Stimulated activated CD4-positive, alpha-beta T cell treated with anti-CD3 and anti-CD28 coated beads, Interleukin-15, amount 100 ng/mL, for 24 hours (primary cell): ENCODE measurements at places on chromosomes 3 and 15.
A peak's percentile ranks its signal among the peaks of the same experiment; 100 is the strongest.

GRCh38 chr3:54915976-54916375 lies 11.9 kb downstream of the LRTM1 start:
- DNase-seq, result no peak

- no peak for DNase-seq
These were observed 6.1 kb downstream of the GRAMD1C start for GRCh38 chr3:113844622-113845222.

GRCh38 chr3:46934498-46935167 lies 41.9 kb downstream of the CCDC12 start:
- DNase-seq, result no peak

- no peak for DNase-seq
These were observed 113.1 kb downstream of the NUP210 start for GRCh38 chr3:13307041-13307440.

GRCh38 chr3:170560717-170561382 lies 25.0 kb downstream of the SLC7A14 start:
- DNase-seq, result no peak

DNA sequence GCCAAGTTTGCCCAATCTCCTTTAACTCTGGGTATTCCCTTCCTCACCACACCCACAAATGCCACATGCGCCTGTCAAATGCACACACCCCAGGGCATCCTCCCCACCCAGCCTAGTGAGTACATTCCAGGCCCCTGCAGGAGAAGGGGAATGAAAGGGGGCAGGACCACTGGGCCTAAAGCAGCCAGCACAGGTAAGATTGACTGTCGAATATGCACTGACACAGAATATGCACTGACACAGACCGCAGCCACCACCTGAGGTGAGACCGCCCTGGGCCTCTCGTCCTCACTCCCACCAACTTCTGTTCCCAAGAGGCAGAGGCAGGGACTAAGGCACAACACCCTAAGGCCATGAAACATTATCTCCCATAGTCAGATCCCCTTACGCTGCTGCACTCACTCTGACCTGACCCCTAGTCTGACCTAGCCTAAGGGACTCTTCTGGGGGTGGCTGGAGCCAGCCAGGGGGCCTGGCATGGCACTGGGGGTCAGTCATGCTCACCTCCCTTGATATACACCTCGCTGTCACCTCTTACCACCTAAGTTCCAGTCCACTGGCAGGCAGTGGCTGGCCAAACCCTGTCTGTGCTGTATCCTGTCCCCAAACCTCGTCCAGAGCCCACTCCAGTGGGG lies 10.8 kb downstream of the AP3B2 start:
- DNase-seq, result no peak

- DNase-seq, result peak; percentile 55
These were observed 453 bp downstream of the ZDHHC23 start for GRCh38 chr3:113948015-113948917.

DNA sequence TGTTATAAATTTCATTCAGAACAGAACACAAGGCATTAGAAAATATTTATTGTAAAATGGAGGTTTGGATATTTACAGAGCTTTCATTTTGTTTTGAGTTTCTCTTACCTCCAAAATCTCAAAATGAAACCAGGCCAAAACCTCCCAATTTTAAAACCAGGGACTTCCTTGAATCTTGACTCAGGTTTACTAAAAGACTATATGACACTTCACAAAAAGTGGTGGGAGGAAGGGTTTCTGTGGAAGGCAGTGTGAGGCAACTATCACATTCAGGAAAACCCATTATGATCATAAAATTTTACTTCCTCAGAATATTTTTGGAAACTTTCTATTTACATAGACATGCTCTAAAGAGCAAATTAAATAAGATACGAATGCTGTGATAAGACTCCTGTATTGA lies 205.8 kb upstream of the EOMES start:
- DNase-seq, result peak; percentile 7

DNA sequence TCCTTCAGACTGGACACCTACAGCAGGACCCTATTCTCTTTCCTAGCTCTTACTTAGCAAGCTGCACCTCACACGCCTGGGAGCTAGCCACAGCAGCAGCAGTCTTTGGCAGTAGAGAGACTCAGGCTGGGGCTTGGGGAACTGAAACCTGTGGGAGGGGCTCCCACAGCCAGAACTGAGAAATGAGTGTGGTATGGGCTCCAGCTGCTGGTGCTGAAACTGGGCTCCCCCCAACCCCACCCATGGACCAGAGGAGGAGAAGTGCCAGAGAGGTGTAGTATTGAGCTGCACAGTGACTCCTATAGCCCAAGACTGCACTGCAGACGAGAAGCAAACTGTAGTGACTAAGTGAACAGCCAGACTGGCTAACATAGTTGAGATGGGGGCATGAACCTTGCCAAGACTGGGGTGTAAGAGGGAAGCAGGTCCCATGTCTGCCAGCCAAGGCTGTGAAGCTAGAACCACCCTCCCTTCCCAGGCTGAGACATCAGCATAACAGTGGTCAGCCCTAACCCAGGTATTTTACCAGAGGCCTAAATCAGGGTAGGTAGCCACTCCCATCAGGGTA lies 62.5 kb downstream of the MYO5A start:
- DNase-seq, result peak; percentile 74

GRCh38 chr3:163476179-163476578 lies 1602.1 kb downstream of the SI start:
- no peak for DNase-seq

GRCh38 chr3:129238945-129239705 lies 10.3 kb upstream of the COPG1 start:
- peak; percentile 37 for DNase-seq

DNA sequence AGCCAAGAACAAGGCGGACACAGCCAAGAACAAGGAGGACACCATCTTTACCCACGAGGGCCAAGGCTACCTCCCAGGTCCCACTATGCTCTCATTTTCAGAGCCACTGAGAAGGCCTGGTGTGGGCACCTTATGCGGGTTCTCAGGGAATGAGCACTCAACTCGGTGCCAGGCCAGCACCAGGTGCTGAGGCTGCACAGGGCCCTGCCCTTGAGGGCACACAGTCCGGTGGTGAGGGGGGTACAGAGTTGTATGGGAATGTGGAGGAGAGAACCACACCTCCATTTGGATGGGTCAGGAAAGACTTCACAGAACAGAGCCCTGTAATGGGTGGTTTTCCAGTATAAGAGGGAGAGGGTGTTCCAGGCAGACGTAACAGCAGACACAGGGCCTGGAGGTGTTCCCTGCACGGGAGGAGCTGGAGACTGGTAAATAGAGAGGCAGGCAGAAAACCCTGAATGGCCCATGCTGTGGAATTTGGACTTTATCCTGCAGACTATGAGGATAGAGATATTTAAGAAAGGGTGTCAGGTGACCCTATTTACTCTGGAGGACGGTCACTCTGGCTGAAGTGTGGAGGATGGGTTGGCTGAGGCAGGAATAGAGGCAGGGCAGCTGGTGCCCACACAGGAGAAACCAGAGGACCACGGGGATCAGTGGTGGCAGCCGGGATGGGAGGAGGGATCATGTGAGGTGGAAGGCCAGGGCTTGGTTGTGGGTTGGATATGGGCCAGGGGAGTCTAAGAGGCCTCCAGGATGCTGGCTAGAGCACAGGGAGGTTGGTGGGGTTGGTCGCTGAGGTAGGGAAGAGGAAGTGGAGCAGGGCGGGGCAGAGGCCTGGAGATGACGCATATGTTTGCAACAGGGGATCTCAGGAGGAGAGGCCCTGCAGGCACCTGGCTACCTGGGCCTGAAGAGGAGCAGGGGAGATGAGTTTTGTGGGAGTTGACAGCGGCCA lies 34.6 kb downstream of the CRABP1 start:
- DNase-seq, result no peak

GRCh38 chr15:75198560-75199356 lies 2.9 kb upstream of the C15orf39 start:
- peak; percentile 37 for DNase-seq

GRCh38 chr3:169077394-169077906 lies 586.1 kb downstream of the MECOM start:
- DNase-seq, result no peak

GRCh38 chr15:51909584-51909983 lies 62.0 kb downstream of the LEO1 start:
- no peak for DNase-seq

DNA sequence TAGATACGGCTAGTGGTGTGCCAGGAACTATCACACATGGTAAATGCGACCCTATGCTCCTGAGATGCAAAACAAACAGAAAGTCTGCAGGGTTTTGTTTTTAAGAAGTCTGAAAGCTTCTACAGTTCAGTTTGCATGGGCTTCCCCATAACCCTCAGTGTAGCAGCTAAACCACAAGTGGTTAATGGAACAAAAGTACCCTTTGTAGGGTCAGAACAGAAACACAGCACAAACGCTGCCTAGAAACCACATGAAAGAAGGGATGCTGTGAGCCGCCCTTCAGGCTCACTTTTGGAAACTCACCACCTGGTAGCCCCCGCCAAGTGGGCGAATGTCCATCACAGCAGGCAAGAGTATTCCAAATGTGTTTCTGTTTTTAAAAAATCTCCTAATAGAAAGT lies 46.2 kb downstream of the CTDSPL start:
- peak; percentile 5 for DNase-seq

DNA sequence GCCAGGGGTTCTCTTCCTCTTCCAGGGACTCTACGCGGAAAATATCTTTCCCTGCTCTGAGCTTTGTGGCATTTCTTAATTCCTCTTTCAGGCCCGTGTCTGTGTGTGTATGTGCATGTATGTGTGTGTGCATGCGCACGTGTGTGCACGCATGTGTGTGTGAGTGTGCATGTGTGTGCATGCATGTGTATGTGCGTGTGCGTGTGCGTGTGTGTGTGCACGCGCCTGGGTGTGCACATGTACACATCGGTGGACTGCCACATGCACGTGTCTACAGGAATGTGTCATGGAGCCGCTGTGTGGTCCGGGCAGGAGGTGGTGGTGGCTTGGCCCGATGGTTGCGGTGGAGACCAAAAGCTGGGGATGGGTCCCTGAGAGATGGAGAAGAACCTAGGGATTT lies 133.0 kb downstream of the FBLN2 start:
- no peak for DNase-seq

GRCh38 chr3:15653321-15653720 lies 51.8 kb downstream of the BTD start:
- DNase-seq, result no peak

DNA sequence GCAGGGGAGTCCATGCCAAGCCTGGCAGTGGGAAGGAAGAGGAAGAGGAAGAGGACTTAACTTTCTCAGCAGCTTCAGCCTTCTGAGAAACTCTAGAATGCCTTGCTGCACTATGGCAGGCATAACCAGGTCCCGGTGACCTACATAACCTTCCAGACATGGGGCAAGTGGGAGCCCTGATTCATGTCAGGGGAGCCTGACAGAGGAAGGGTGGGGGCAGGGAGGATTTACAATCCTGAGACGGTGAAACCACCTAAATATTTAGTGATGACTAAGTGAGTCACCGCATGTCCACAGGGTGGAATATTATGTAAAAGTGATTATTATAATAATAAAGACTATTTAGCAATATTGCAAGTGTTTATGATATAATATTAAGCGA lies 46.7 kb downstream of the AMOTL2 start:
- DNase-seq, result no peak

DNA sequence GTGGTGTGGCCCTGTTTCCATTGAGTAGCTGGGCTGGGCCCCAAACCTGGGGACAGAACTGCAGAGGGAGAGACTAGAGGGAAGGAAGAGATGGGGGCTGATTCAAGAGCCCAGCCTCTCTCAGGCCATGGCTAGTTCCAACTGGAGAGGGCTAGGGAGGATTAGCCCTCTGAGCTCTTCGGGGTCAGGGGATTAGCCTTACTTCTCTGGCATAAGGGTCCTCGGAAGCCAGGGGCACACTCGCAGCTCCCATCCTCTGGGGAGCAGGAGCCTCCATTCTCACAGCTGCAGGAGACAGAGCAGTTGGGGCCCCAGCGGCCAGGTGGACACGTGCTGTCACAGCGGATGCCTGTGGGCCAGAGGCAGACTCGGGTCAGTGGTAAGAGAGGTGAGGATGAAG lies 53.3 kb downstream of the RAB11A start:
- DNase-seq, result no peak

- no peak for DNase-seq
These were observed 307.3 kb downstream of the SV2B start for GRCh38 chr15:91407269-91407889.

- DNase-seq, result peak; percentile 69
These were observed 400.8 kb upstream of the PROK2 start for GRCh38 chr3:72185549-72186399.

DNA sequence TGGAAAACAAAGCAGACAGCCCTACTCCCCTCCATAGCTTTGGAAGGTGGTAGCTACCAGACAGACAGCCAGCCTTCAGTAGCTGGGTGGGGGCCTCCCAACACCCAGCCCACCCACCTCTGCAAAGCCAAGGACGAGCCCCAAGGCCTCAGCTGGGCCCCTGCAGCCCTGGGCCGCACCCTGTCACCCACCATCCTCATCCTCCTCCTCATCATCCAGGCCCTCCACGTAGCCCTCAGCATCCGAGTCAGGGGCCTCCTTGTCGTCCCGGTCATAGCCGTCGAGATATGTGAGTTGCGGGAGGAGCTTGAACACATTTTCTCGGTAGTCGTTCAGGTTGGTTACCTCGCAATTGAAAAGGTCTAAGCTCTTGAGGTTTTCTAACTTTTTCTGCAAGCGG lies 36.5 kb downstream of the ANP32A start:
- no peak for DNase-seq

DNA sequence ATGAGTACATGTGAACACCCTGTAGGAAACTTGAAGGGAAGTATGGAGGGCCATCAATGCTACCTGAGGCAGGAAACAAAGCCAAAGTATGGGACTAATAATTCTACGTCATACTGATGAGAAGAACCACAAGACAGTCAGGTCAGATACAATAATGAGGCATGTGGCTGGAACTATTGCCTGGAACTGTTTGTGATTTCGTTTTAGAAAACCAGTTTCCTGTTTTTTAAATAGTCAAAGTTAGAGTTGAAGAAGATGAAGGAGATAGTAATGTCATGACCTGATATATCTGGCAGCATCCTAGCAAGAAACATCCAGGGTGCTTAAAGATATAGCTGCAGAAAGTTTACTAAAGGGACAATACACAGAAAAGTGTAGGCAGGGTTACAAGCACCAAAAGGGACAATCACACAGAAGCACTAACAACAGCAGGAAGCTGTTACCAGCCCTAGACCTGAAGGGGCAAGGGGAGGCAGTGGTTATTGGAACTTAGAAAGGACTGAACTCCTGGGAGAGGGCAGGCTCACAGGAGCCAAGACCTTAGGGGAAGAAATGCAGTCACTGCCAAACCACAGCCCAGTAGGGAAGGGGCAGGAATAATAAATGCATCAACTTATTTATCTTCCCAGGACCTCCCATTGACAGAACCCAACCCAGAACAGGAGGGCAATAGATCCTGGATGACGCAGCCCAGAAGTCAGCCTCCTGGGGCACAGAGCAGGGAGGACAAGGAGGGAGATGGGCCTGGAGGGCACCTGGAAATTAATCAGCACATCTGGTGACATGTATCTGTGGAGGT lies 302.1 kb upstream of the STT3B start:
- no peak for DNase-seq

DNA sequence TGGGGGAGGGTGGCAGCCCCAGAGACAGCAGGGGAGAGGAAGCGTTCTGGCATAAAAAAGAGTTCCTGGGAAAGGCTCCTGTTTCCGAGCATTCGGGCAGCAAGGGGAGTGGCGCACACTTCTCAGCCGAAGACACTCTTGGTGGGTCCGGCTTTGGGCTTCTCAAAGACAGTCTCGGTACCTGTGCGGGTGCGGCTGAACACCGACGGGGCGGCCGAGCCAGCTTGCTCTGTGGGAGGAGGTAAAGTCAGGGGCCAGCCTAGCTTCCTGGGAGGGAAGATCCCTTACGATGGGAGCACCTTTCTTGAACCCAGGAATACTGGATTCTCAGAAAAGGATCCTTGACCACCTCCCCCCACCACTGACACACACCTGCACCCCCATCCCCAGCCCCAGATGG lies 1.6 kb downstream of the MUSTN1 start:
- DNase-seq, result no peak

GRCh38 chr3:5105050-5105449 lies 17.0 kb upstream of the ARL8B start:
- DNase-seq, result no peak

GRCh38 chr15:79615754-79616153 lies 183.6 kb downstream of the MINAR1 start:
- no peak for DNase-seq
